NCI-H1048 (cell line): ENCODE measurements at places on chromosomes 7 and 10.

- no peak for DNase-seq
These were observed 72.8 kb downstream of the CCNY start for GRCh38 chr10:35409094-35409582.

DNA sequence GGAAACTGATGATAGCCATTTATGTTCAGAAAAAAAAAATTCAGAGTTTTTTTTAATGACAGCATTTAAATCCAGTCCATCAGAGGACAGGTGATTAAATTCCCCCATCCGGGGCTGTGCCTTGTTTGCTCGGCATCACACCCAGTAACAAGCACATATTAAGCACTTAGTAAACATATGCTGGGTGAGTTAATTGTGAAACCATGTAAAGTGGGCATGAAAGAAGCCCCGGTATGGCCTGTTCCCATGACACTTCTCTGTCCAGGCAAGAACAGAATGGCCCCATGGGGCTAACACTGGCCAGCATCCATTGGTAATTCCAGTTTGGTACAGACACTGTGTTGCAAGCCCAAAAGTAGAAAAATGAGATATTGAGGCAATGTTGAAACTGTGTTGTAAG, 220.8 kb upstream of the RNF32 start:
- no peak for DNase-seq

GRCh38 chr10:120042705-120043104, 150.2 kb downstream of the SEC23IP start:
- DNase-seq, result no peak

GRCh38 chr10:75202321-75203045, 8.1 kb upstream of the VDAC2 start:
- no peak for DNase-seq

DNA sequence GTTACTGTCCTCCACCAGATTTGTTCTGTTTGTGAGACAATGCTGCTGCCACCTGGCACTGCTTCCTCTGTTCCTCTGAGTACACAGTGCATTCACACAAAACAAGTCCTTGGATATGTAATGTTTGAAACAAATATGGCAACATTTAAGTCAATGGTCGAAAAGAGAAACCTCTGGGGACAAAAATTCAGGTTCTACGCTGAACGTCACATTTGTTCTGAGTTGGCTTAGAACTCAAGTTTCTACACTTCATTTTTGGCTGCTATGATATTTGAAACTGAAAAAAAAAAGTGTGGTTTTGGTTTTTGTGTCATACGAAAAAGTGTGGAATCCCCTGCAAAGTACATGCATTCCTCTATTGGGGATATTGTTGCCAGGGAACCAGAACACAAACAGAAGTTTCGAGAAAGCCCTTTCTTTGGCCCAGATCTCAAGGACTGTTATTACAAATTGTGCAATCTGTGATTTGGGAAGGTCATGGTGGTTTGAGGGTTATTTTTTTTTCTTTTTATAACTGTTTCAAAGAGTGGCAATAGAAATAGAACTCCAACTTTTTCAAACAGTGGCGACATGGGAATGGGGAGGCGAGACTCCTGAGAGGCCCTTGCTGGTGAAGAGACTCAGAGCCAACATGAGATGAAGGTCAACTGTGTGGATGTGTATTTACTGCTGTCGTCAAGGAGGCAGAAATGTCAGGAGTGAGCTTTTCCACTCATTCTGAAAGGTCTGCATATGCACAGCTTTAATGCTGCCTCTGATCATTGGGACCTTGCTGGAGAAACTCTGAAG, 127.5 kb downstream of the CUBN start:
- no peak for DNase-seq

GRCh38 chr7:1563981-1564602, 5.7 kb downstream of the PSMG3 start:
- no peak for DNase-seq

DNA sequence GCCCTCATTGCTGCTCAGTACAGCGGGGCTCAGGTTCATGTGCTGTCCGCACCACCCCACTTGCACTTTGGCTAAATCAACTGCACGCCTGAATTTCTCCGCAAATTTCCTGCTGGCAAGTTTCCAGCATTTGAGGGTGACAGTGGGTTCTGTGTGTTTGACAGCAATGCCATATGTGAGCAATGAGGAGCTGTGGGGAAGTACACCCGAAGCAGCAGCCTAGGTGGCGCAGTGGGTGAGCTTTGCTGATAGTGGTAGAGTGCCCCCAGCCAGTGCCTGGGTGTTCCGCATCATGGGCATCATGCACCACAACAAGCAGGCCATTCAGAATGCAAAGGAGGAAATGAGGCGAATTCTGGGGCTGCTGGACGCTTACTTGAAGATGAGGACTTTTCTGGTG, 103.9 kb upstream of the POT1 start:
- no peak for DNase-seq

- no peak for DNase-seq
These were observed 38.6 kb downstream of the FAS start for GRCh38 chr10:89029181-89029580.

DNA sequence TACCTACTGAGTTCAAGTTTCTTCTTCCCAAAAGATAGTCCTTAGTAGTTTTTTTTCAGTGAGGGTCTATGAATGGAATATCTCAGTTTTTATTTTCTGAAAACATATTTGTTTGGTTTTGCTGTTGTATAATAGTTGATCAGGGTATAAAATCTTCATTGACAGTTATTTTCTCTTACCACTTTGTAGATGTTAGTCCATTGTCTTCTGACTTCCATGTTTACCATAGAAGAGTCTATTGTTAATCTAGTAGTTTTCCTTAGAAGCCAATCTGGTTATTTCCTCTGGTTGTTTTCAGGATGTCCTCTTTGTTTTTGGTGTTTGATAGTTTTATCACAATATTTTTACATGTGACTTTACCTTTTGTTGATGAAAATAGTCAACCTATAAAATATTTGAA, 5.5 kb upstream of the ZNF777 start:
- no peak for DNase-seq

DNA sequence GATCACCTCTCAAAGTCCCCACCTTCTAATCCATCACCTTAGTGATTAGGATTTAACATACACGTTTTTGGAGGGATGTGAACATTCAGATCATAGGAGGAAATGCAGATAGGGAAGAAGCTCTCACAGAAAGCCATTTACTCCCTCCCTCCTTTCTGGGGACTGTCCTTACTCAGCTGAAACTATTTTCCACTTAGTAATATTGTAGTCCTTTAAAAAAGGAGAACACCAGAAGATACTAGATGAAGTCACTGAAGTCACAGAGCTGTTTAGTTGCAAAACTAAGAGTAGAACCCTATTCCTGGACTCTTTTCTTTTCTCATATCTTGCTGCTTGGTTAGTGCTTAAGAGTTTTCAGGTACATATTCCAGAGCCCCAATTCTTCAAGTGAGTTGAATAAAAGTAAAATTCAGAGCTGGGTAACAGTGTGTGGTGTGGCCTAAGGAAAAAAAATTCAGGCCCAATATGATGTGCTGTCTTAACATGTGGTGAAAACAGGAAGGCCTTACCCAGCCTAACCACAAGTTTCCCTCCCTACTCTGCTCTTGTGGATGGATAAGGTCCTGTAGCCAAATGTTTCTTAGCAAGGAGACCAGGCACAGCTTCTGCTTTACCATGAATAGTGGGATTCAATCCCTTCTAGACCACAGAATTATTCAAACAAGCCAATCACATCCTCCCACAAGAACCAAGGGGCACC, 135.7 kb downstream of the INHBA start:
- DNase-seq, result no peak

- DNase-seq, result no peak
These were observed 164.6 kb downstream of the AUTS2 start for GRCh38 chr7:69762821-69763352.

GRCh38 chr10:123009105-123009820, 457 bp downstream of the ACADSB start:
- no peak for DNase-seq

DNA sequence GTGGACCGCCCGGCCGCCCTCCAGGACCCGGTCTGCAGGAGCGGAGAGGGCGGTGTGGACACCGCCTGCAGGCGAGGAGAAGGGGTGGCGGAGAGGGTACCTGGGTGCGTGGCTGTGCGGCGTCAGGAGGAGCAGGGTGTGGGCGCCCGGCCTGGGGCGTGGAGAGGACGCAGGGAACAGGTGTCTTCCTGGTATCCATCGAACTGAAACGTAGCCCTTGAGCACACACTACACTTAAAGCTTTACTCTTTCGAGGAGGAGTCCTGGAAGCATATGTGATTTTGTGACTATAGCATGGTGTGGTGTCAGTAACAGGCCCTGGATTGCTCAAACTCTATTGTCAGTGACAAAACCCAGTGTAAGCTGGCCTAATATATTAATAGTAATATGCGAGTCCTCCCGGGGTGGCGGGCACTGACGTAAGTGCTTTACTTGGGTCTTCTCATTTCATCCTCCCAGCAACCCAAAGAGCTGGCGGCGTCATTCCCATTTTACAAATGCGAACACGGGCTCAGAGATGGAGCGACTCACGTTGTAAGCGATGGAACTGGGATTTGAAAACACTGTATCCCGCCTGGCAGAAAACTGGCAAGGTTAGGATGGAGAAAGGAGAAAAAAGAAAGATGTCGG, 508 bp upstream of the TECPR1 start:
- DNase-seq, result no peak

DNA sequence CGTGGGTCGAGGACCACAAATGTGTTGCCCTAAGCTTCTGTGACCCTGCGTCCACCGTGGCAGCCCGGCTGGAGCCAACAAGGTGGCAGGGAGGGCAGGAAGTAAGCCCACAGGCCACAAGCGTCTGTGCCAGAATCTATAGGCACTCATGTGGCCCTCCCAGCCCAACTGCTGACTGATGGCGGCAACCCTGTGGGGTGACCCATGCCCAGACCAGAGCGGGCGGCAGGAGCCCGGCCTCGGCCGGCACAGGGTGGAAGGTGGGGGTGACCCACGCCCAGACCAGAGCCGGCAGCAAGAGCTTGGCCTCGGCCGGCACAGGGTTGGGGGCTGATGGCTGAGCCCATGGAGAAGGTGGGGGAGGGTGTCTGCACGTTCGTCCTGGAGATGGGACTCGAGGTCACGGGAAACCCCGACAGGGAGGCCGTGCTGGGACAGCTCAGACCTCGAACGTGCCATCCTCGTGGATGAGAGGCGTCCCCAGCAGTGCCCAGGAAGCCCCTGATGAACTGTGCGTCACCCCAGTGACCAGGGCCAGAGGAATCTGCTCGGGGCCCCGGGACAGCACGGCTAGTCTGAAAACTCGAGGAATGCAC, 181.0 kb downstream of the ELFN1 start:
- no peak for DNase-seq

- no peak for DNase-seq
These were observed 11.9 kb downstream of the ZNF804B start for GRCh38 chr7:88771417-88771816.

DNA sequence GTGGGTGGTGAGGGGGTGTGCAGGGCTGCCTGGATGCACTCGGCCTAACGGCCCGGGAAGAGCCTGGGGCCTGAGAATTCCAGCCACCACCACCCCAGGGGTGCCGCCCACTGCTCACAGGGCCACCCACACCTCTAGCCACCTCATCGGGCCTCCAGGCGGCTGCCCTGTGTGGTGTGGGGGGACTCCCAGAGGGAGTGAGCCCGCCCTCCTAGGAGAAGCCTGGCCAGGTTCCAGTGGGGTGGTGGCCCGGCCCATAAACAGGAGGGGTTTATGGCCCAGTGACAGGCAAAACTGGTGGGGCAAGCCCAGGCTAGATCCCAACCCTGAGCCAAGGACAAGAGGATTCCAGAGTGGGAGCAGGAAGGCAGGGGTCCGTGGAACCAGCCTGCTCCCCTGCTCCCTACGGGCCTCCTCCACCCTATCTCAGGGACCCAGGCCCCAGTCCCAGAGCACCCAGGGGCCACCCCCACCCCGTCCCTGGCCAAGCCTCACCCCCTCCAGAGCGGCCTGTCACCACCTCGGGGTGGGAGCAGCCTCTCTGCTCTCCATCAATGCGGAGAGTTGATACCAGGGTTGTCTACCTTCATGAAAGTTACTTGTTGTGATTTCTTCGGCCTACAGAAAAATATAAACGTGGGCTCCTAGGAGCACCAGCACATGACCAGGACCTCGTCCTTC, 20.2 kb upstream of the PDGFA start:
- DNase-seq, result no peak

DNA sequence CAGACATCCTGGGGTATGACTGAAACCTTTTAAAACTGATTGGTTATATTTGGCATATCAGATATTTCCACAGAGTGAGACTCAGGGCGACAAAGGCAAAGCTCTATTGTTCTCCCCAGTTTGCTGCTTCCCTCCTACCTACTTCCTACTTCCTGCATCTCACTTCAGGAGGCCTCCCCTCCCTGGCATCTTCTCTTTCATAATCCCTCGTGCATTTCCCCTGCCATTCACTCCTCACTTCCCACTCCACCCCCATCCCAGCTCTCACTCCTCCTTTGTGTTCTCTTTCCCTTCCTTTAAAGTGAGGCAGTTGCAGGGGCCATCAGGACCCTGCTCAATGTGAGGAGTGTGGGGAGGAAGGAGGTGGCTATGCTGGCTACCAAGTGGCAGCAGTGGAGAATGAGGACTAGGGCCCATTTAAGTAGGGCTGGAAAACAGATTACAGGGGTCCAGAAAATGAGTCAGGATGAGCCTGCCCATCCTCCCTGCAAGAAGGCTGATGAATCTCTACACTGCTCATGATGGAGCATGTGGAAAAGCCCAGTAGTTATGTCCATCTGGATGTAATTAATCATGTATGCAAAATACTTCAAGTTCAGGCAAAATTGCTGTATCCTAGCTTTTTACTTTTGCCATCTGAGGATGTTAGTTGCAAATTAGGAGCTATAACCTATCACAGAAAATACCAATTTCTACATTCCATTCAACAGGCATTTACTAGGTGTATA, 311.8 kb upstream of the IMMP2L start:
- no peak for DNase-seq
